ENCODE measurements at places on chromosomes 1 and 21.
A peak's percentile ranks its signal among the peaks of the same experiment; 100 is the strongest.

GRCh38 chr1:188689542-188689941 is 1788.1 kb downstream of the BRINP3 start:
- DNase-seq: no peak

GRCh38 chr1:26890467-26890796 is 349 bp upstream of the GPN2 start:
- no peak for DNase-seq

DNA sequence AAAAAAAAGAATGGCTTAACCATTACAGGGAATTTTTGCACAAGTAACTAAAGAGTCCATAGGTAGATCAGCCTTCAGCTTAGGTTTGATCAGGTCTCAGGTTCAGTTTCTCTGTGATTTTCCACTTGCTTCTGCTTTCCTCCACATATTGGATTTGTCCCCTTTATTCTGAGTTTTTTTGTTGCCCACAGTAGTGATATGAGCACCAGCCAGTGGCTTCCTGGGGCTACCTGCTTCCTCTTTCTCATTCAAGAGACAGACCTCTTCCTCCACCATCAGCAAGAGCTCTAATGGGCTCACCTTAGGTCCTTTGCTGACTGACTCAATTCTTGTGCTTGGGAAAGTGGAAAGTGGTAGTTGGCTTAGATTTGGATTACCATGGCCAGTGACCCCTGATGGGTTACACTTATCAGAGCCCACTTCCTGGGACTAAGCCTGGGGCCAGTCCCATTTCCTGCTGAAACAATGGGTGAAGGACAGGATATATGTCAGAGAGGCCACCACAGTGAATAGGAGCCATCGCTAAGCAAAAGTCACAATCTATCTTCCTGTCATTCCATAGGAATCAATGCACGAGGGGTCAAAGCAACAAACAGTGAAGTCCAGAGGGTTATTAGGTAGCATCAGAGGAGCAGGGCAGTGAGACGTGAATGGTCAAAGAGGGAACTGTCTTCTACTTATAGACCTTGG is 12.8 kb upstream of the PLA2G2E start:
- no peak for DNase-seq

- DNase-seq: no peak
Measured at GRCh38 chr1:113021430-113022085, 51.4 kb upstream of the LRIG2 start.

- DNase-seq: no peak
Measured at GRCh38 chr1:15454256-15454655, 2.3 kb upstream of the CELA2A start.

DNA sequence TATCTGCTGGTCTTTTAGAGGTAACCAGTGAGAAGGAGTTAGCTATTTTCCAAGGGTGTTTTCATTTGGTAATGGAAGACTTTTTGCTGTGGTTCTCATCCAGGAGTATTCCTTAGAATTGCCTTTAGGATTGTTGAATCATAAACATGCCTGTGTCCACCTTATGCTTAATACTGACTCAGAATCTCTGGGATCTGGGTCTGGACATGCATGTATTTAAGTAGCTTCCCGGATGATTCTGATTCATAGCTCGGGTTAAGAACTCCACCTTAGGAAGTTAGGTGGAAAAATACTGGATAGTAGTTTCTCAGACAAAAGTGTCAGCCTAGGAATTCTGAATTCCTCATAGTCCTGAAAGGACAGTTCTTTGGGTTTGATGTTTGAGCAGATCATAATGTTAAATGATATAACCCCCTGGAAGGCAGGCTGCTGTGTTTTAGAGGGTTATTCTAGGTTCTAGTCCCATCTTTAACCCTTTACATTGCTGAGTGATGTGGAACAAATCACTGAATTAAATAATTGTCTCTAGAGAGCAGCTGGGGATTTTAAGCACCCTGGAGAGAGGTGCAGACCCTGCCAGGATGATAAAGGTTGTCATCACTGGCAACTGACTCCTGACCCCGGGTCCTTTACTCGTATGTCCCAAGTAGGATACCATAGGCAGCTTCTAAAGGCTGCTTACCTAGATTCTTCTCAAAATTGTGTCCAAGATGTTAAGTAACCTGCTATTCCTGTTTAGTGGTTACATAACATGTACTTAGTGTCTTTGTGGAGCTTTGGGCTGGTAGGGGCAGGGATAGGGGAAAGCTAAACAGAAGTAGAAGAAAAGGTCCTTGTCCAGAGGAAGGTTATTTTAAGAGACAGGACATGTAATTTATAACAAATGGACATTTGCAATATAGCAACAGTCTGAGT is 14.5 kb upstream of the C4BPB start:
- no peak for DNase-seq

GRCh38 chr1:194968916-194969315 is 1639.3 kb downstream of the KCNT2 start:
- no peak for DNase-seq

DNA sequence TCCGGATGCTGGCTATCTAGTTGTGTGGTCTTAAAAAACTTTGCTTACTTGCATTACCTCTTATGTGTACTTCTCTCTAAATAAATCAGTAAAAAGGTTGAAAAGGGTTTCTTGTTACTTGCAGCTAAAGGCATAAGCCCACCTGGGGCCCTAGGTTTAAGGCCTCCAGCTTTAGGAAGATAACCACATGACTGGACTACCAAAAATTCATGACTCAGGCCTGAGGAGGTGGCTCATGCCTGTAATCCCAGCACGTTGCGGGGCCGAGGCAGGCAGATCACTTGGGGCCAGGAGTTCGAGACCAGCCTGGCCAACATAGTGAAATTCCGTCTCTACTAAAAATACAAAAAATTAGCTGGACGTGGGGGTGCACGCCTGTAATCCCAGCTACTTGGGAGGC is 142.9 kb downstream of the APP start:
- DNase-seq: no peak

DNA sequence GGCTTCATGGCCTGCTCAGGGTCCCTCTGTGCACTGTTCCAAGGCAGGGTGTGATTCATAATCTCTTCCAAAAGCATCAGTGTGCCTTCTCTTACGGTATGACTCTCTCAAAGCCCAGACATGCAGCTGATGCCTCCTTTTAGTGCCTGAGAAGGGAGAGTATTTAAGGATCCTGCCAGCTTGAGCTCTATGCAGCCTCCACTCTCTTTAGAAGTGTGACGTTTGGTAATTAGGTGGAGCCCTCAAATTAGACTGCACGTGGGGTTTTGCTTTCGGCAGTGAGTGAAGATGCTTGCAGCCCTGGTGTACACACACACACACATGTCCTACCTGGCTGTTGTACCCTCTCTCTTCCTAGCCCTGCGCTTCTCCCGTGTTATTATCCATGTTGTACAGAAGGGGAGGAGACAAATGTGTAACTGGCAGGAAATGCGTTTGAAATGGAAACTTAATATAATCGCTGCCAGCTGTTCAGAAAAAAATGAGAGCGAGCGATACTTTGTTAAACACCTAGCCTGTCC is 2.6 kb upstream of the C1orf174 start:
- DNase-seq: no peak

GRCh38 chr1:226355669-226356551 is 46.9 kb upstream of the LIN9 start:
- DNase-seq: no peak

GRCh38 chr1:59292562-59292961 is 4.3 kb upstream of the FGGY start:
- no peak for DNase-seq

GRCh38 chr1:82778612-82779011 is 977.9 kb downstream of the ADGRL2 start:
- DNase-seq: no peak

DNA sequence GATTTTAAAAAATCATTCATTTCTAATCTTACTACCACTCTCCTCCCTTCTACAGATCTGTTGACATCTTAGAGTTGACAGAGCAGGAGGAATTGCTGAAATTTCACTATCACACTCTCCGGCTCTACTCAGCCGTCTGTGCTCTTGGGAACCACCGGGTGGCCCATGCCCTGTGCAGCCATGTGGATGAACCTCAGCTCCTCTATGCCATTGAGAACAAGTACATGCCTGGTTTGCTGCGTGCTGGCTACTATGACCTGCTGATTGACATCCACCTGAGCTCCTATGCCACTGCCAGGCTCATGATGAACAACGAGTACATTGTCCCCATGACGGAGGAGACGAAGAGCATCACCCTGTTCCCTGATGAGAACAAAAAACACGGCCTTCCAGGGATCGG is 276.7 kb downstream of the ZP4 start:
- DNase-seq: no peak

DNA sequence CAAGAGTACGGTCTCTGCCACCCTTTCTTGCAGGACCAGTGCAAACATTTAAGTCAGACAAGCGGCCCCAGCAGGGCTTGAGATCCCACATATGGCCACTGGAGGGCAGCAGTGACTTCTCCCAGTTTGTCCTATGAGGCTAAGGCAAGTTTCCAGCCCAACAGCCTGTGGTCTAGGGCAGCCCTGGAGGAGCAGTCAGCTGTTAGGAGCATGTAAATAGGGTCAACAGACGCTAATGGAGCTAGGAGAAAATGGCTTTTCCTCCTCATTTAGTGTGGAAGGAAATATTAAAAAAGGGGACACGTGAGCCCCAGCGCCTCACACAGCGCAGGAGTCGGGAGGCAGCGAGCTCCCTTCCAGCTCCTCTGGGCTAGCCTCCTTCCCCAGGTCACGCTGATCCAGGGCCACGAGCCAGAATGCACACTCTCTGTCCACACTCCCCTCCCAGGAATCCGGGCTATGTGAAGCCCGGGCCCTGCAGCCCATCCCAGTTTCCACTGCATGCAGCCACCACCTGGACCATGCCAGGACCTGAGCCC is 95.6 kb downstream of the LAMC2 start:
- DNase-seq: peak; percentile 9

DNA sequence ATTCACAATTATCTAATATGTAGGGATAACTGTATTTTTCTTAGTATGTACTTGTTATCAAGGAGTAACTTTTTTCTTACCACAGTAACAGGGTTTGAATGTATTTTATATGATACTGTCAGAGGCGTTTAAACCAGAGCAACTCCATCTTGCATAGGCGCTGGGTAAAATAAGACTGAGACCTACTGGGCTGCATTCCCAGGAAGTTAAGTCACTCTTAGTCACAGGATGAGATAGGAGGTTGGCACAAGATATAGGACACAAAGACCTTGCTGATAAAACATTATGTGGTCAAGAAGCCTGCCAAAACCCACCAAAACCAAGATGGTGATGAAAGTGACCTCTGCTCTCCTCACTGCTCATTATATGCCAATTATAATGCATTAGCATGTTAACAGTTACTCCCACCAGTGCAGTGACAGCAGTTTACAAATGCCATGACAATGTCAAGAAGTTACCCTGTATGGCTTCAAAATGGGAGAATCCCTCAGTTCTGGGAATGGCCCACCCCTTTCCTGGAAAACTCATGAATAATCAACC is 64.8 kb downstream of the RPE65 start:
- no peak for DNase-seq

GRCh38 chr1:82515650-82516049 is 714.9 kb downstream of the ADGRL2 start:
- DNase-seq: no peak

- no peak for DNase-seq
Measured at GRCh38 chr1:245591346-245592188, 436.8 kb downstream of the KIF26B start.

- no peak for DNase-seq
Measured at GRCh38 chr1:215779729-215780128, 212.6 kb downstream of the KCTD3 start.

DNA sequence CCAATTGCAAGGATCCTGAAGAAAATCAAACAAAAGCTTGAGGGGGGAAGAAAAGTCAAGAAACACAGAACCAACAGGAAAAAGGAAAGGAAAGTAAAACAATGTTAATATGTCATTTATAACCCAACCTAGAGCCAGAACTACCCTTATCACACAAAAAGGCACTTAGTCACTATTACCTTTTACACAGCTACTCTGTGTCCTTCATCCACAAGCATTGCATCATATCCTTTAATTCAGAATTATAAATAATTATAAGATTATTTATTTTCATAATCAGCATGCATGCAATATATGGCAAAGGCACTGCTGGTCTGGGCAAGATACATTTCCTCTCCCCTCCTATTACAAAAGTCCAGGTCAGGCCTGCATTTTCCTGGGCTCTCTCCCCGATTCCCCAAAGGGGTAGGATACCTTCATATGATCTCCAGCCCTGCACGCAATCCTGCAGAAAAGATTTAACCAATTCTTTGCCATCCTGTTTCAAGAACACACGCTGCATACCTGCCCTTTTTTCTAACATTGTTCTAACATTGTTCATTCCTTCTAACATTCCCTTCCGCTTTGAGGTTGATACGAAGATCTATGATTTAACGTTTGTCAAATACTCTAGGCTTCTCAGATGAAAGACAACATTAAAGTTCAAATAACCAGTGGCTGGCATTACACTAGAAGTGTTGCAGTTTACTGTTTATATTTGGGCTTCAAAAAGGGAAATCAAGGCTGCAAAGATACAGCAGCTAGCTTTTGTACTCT is 4.3 kb downstream of the PTPN14 start:
- DNase-seq: no peak

DNA sequence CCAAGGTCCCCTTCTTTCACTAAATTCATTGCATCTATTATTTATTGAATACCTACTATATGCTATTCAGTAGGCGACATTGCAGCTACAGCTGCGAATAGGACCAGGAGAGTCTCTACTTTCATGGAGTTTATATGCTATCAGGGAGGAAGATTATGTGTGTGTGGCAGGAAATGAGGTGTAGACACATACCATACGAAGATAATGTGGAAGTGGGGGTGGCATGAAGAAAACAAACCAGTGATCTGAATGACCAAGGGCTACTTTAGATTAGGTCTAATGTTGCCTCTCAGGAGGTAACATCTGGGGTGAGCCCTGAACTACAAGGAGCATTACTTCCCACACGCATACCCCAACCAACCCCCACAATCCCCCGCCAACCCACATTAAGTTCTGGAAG is 1.0 kb upstream of the PPIH start:
- no peak for DNase-seq

- DNase-seq: no peak
Measured at GRCh38 chr21:31459457-31459856, 115.4 kb upstream of the TIAM1 start.

DNA sequence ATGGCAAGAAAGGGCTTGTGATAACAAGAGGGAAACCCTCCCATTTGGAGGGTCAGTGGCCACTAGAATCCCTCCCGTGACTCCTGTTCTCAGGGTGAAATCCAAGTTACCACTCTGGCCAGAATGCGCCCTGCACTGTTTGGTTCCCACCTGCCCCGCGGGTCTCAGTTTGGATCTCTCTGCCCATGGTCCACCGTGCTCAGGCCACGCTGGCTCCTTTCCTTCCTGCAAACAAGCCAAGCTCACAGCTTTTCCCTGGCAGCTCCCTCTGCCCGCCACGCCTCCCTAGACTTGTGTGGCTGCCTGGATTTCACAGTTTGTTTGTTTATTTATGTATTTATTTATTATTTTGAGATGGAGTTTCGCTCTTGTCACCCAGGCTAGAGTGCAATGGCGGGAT is 179.5 kb upstream of the VAMP3 start:
- no peak for DNase-seq
